ENCODE measurements at places on chromosomes 4 and X.

- no peak for DNase-seq
These were observed 220.3 kb downstream of the KCNIP4 start for GRCh38 chr4:21728304-21728703.

DNA sequence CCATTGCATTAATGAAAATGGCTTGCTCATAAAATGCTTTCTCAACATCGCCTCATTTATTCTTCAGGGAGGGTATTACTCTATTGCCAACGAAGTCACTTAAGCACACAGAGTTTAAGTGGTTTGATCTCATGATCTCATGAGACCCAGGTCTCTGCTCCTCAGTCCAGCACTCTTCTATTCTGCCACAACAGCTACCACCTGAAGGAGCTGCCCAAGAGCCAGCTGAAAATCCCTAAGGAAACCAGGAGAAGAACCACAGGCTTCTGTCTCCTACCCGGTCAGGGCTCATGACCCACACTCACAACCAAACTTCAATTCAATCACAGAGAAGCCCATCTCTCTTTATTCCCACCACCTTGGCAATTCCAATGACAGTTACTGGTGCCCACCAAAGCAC, 85.5 kb upstream of the GPM6B start:
- DNase-seq: no peak

DNA sequence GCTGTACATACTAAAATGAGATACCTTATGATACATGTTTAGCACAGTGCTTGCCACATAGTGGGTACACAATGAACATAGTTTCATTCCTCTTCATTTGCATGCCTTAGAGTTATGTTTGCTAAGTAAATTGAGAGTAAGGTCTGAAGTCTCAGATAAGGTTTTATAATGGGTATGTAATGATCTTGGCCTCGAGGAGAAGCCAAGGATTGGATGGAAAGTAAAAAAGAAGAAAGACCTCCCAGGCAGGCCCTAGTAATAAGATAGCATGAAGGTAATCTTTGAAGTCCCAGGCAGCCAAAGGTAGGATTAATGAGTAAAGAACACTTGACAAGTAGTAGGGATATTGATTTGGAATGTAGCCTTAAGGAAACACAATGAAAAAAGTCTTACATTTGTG, 55.8 kb upstream of the TSPAN7 start:
- DNase-seq: no peak

- no peak for DNase-seq
These were observed 248.6 kb upstream of the ETNPPL start for GRCh38 chr4:109011241-109012026.

GRCh38 chr4:157808796-157809383, 363.9 kb downstream of the GASK1B start:
- no peak for DNase-seq

DNA sequence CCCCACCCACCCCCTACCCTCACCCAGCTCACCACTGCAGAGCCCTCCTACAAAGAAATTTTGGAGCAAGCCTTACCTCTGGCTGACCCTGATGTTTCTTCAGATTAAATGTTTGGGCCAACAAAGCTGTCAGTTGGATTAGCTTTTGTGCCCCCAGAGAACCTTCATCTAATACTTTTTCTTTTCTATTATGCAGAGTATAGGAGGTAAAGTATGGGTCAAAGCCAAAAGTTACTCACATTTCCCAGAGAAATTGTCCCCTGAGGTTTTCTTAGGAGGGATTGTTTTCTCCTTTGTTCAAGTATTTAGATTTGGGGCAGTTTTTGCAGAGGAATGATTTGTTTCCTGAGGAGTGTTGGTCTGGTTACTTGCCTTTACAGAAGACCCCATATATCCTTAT, 69.5 kb downstream of the AASDH start:
- peak; percentile 3 for DNase-seq
